ENCODE measurements at places on chromosomes 16 and 17.

- no peak for DNase-seq
These were observed 60.4 kb downstream of the PLXDC1 start for GRCh38 chr17:39090908-39091665.

DNA sequence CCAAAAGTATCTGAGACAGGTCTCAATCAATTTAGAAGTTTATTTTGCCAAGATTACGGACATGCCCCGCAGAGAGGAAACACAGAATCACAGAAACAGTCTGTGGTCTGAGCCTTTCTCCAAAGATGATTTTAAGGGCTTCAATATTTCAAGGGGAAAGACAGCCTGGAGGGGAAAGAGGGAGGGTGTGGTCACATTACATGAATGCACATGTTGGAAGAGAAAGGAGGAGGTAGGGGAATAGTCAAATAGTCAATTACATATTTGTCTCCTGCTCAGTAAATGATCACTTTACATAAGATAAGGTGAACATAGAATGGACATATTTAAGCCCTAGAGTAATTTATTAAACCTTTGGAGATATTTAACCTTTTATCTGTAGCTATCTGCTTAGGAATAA lies 12.3 kb downstream of the UNC45B start:
- DNase-seq, result no peak

DNA sequence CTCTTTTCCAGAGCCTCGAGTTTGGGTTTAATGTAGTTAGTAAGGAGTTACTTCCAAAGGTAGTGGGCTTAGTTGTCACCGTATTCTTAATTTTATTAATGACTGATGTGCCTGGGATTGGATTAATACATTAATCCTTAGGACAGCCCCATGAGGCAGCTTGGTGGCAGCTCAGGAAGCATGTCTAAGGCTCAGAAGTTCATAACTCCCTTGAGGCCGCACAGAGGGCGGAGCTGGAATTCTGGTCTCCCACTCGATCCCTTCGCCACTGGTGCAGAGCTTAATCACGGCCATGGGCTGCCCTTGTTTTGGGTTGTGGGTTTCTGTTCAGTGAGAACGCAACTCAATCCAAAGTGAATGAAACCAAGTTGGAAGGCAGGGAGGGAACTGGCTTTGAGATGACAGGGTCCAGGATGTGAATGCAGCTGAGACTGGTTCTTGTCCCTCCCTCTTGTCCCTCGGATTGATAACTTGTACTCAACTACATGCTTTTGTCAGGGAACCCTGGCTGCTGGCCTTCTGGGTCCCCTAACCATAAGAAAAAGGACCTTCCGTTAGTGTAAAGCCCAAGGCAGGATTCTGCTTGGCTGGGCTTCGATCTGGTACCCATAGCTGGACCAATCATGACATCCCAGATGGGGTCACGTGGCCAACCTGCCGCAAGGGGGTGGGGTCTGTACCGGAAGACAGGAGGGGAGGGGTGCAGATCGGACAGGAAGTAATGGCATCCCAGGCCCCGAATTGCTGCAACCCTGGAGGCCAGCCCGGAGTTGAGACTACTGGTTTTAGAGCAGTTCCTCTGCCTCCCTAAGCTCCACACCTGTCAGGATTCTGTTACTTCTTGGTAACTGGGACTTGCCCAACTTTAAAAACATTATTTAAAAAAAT lies 45.4 kb downstream of the SNX20 start:
- DNase-seq, result no peak

DNA sequence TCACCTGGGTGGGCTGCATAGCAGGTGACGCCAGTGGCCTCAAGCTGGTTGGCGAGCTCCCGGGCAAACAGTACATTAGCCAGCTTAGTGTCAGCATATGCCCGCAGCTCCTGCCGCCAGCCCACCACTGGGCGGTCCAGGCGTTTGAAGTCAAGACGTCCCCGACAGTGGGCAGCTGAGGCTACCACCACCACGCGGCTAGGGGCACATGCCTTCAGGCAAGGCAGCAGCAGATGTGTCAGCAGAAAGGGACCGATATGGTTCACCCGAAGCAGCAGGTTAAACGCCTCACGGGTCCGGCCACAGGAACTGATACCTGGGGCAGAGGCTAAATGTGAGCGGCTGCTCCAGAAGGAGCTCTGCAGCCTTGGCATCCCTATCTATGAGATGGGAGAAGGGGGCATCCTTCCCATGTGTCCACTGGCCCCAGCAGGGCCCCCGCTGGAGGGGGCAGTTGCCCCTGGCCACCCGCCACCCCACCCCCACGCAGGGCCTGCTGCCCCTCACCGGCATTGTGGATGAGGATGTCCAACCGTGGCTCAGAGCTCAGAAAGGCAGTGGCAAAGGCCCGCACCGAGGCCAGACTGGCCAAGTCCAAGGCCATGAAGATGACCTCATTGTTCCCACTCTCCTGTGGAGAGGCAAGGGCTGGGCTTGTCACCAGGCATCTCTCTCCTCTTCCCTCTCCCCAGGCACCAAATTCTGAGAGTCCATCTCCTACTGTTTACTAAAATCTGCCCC lies 1.7 kb downstream of the DHRS13 start:
- no peak for DNase-seq

GRCh38 chr16:336269-336668 lies 16.3 kb downstream of the AXIN1 start:
- no peak for DNase-seq

- peak; percentile 30 for DNase-seq
These were observed 4.8 kb upstream of the ITGA3 start for GRCh38 chr17:50051082-50051576.

DNA sequence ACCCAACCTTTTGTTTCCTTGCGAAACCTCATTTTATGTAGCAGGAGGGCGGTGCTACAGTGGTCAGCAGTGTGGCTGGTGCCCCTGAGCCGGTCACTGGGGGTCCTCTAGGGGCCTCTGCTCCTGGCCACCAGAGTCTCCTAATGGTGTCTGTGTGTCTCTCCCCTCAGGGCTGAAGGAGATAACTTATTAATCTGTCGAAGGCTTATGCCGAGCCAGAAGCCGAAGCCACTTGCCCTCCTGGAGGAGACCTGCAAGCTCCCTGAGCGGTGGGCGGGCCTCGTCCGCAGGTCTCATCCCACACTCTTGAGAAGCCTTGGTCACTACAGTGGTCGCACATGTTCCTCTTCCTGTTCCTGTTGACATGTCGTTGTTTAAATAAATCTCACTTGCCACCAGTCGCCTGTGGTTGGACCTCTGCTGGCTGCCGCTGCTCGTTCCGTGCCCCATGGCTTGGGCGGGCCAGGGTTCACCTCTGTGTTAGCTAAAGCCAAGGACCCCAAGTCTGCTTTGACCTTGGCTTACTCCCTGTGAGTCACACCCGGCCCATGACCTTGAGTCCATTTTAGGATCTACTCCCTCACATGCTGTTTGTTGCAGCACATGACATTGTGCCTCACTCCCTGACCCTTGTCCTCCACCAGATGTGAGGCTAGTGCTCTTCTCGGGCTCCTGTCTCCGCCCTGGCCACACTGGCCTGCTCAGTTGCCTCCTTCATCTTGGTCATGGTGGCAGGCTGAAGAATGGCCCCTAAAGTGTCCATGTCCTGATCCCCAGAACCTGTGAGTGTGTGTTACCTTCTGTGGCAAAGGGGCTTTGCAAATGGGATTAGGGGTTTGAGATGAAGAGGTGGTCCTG lies 38.7 kb upstream of the AQP8 start:
- DNase-seq, result no peak

DNA sequence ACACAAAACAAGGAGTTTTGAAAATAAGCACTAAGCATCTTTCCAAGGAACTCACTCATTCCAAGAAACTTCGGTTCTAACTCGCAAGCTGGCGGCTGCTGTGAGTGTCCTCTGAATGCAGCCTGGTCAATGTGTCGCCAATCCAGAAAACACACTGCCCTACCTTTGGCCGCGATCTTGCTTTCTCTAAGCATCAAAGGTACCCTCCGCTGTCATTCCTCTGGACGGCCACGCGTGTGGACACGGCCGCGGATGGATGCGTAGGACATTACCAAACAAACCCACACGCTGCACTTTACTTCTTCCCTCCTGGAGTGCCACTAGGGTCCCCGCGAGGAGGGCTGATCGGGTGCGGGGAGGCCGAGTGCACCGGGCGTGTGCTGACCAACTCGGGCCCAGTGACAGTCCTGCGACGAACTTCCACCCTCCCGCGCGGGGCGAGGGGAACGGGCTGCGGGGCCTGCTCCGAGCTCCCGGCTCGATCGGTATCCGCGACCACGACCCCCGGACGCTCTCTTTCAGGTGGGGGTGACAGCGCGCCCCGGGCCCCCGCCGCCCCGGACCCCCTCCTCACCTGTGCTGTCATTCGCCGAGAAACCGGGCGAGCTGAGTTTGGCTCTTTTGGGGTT lies 1.1 kb downstream of the CREBBP start:
- no peak for DNase-seq

- no peak for DNase-seq
These were observed 186.0 kb upstream of the PMFBP1 start for GRCh38 chr16:72357910-72358309.

GRCh38 chr17:55443904-55444303 lies 22.3 kb upstream of the MMD start:
- DNase-seq, result no peak

GRCh38 chr16:88534638-88535190 lies 35.5 kb upstream of the ZC3H18 start:
- DNase-seq, result peak; percentile 1

GRCh38 chr16:74583926-74584666 lies 22.8 kb downstream of the GLG1 start:
- DNase-seq, result no peak

GRCh38 chr17:79001190-79002020 lies 8.2 kb downstream of the CANT1 start:
- no peak for DNase-seq

GRCh38 chr17:51840688-51841087 lies 317.8 kb downstream of the CA10 start:
- no peak for DNase-seq

DNA sequence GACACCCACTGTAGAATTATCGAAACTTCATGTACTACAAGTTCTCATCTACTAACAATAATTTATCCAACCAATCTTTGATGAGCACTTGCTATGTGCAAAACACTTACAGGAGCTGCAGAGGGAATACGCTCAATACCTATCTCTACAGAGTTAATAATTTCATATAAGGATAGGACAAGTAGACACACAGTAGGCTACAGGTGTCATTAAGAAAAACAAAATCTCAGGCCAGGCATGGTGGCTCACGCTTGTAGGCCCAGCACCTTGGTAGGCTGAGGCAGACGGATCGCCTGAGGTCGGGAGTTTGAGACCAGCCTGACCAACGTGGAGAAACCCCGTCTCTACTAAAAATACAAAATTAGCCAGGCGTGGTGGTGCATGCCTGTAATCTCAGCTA lies 91.3 kb upstream of the PLEKHM1 start:
- DNase-seq, result no peak

GRCh38 chr17:80845069-80845862 lies 146.4 kb upstream of the CHMP6 start:
- no peak for DNase-seq

DNA sequence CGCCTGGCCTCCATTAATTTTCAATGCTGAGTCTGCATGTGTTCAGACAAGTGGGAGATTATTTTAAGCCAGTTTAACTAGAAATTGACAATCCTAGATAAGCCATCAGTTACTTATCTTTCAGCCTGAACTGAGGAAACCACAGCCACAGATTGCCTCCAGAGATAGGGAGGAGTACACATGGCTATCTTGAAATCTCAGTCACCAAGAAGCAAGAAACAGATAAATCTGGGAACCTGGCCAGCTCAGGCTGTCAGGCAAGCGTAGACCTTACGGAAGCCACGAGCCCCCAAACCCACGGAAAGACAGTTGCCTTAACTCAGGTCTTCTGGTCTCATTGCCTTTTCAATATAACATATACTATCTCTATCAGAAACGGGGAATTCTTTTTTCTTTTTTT lies 2.0 kb upstream of the GLG1 start:
- no peak for DNase-seq

GRCh38 chr17:238071-238963 lies 56.9 kb upstream of the DOC2B start:
- DNase-seq, result no peak

- peak; percentile 16 for DNase-seq
These were observed 88.3 kb upstream of the GSE1 start for GRCh38 chr16:85524630-85525419.

GRCh38 chr17:70370816-70371215 lies 201.5 kb downstream of the KCNJ2 start:
- no peak for DNase-seq

GRCh38 chr16:13348416-13348815 lies 447.0 kb downstream of the SHISA9 start:
- DNase-seq, result no peak

DNA sequence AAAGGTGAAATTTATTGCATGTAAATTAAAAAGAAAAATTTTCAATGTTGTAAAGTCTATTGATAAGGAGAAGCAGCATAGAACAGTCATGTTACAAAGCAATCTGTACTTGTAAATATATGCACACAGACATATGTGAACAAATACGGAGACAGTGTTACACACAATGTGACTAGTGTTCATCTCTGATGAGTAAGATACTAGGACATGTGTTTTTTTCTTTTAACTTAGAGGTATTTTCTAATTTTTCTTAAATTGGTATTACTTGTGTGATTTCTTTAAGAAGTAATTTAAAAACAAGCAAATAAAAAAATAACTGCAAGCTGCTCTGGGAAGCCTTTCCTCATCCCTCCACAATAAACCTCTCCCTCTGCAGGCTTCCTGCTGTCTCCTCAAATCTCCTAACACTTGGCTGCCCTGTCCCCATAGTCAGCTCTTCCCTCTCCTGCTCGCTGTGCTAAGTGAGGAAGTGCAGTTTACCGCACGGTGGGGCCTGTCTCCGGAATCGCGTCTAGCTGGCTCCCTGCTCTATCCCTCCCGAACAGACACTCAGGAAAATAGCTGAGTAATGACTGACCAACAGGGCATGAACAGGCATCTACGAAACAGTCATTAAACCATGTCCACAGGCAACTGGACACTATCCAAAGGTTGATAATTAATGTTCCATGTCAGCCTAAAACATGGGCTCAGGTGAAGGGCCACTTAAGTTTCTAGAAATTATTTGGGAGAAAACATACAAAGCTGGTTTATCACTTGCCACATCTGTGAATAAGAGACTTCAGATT lies 35.9 kb downstream of the CMTM4 start:
- DNase-seq, result peak; percentile 68

DNA sequence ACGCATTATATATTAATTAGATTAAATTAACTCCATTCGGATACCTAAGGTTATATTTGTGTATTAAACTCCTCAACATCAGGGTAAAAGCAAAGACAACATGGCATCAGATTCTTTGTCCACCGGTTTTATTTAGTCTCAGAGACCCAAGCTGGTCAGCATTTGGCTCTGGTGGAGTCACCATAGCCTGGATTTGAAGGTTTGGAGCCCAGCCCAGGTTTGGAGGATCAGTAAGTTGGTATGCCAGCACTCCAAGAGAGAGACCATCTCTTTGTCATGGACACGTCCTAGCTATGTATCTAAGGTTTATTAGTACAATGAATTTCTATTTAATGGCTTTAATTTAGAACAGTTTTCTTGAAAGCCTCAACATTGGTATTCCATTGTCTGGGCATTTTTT lies 328.4 kb upstream of the RBFOX1 start:
- no peak for DNase-seq

Measured in DMS79 treated with DMSO at 0.1 percent for 48 hours (cell line).